Activated T-helper 2 cell treated with anti-CD3 and anti-CD28 coated beads, Interferon-gamma antibody, Interleukin-2, Interleukin-4, amounts not matched to agents 10 μg/mL and 5 μg/mL and 100 μg/mL, durations not matched to agents 14 hours and 24 hours and 36 hours (primary cell): ENCODE measurements at places on chromosomes 12 and 14. TPM values are rescaled to one million over a fixed set of nuclear protein-coding genes. Genes with fewer than 3 reads are reported as not detected.

Gene MAP3K9
- total RNA-seq: 5.5 and 5.6 TPM in 2 replicates

GRCh38 chr14:49497725-49498348, 88.3 kb downstream of the RPS29 start:
- peaks cover 17% of the 10 kb centered on the region for H3K27me3 ChIP-seq
- H3K4me1 ChIP-seq: no peaks in the 10 kb centered on the region
- DNase-seq: no peak
- H3K36me3 ChIP-seq: no peaks in the 10 kb centered on the region

Gene SOAT2
- not detected in 2 replicates for total RNA-seq

Gene NID2
- 0.14 and 0.37 TPM in 2 replicates for total RNA-seq

Gene SARNP
- total RNA-seq: 78.3 and 82.2 TPM in 2 replicates

DNA sequence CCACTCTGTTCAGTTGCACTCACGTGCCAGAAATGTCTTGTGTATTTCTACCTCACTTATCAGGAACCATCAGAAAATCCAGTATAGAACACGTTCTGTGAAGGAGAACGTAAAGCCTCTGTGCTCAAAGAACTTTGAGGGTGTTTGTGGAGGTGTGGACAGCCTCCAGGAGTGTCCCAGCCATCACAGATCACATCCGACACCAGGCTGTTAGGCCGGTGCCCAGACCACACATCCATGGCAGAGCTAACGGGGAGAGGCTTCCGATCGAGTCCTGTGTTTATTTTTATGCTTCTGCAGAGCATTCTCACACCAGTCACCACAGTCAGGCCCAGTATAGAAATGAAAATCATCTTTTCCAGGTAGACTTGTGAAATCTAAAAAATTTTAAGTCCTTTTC, 53.6 kb downstream of the TPCN1 start:
- H3K4me1 ChIP-seq: peaks cover 14% of the 10 kb centered on the region
- peaks cover 30% of the 10 kb centered on the region for H3K36me3 ChIP-seq
- no peak overlapping the region for H3K4me3 ChIP-seq

Gene ASCL1
- not detected in 2 replicates for total RNA-seq
